ENCODE measurements at places on chromosomes 11 and 22.

DNA sequence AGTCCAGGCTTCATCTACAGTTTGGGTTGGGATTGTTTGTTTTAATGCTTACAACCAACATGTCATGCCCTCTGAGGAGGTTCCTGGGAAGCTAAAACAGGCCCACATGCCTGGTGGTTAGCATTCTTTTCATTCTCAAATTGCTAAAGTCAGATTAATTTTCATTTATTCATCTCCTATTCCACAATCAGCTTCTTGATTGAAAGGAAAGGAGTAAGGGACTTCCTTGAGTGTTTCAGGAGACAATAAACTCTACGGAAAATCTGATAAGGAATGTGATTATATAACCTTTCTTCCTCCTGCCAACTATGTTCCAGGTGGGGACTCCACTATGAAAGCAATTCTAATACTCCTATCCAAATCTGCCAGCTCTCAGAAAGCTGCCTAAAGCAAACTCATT lies 30.8 kb downstream of the MRTFA start:
- no peak for DNase-seq

GRCh38 chr11:36750349-36750748 lies 152.3 kb upstream of the RAG2 start:
- no peak for DNase-seq

GRCh38 chr22:17302616-17303015 lies 66.6 kb upstream of the CECR2 start:
- DNase-seq, result no peak

DNA sequence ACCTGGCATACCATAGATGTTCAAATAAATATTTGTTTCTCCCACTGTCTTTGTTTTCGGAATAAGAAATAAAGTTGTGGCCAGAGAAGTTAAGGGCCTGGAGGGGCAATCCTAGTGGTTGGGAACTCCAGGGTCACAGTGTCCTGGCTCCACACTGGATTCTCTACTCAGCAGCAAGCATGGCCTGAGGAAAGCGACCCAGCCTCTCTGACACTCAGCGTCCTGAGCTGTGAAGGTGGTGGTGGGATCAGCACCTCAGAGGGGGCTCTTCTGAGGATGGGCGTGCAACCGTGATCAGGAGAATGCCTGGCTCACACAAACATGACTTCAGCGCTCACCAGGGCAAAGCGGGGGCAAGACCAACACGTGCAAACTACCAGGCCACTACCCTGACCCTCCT lies 59.9 kb downstream of the LARGE1 start:
- no peak for DNase-seq

- no peak for DNase-seq
Observed at GRCh38 chr22:46452195-46453005, 85.0 kb downstream of the CELSR1 start.

- no peak for DNase-seq
Observed at GRCh38 chr22:43000441-43001175, 14.3 kb downstream of the PACSIN2 start.

- DNase-seq, result no peak
Observed at GRCh38 chr11:4983841-4984240, 10.8 kb upstream of the OR51L1 start.

DNA sequence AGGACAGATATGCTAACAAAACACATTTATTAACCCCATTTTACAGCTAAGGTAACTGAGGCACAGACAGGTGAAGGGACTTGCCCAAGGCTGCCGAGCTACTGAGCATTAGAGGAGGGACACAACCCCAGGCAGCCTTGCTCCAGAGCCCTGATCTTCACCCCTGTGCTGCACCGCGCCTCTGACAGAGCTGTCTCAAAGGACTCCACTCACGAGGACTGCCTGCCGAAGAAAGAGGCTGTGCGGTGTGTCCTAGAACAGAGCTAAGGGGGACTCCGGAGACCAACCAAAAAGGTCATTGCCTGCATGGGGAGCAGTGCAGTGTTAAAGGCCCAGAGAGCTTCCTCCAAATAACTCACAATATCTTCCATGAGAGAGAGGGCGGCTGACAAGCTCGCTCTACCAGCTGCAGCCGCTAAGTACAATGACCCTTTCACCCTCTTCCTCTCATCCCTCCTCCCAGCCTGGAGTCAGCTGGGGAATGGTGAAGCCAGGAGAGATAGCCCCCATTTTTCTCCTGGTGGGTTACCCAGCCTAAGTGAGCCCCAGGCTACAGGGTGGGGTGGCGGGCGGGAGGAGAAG lies 119.2 kb downstream of the DSCAML1 start:
- no peak for DNase-seq

- no peak for DNase-seq
Observed at GRCh38 chr11:82577246-82577645, 156.4 kb downstream of the FAM181B start.

GRCh38 chr11:19437760-19438159 lies 197.0 kb upstream of the E2F8 start:
- DNase-seq, result no peak

GRCh38 chr11:69636512-69637197 lies 4.3 kb upstream of the CCND1 start:
- no peak for DNase-seq

DNA sequence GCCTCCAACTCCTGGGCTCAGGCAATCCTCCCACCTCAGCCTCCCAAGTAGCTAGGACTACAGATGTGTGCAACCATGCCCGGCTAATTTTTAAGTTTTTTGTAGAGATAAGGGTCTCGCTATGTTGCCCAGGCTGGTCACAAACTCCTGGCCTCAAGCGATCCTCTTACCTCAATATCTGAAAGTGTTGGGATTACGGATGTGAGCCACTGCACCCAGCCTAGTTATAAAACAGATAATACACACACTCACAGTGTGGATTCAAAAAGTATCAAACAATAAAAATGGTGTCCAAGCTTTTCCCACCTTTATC lies 377 bp upstream of the CCDC188 start:
- no peak for DNase-seq

- DNase-seq, result no peak
Observed at GRCh38 chr22:22078329-22078728, 95.7 kb upstream of the TOP3B start.

GRCh38 chr11:73221451-73221850 lies 3.4 kb downstream of the P2RY2 start:
- DNase-seq, result no peak

GRCh38 chr11:81135570-81135969 lies 1598.1 kb downstream of the FAM181B start:
- DNase-seq, result no peak

DNA sequence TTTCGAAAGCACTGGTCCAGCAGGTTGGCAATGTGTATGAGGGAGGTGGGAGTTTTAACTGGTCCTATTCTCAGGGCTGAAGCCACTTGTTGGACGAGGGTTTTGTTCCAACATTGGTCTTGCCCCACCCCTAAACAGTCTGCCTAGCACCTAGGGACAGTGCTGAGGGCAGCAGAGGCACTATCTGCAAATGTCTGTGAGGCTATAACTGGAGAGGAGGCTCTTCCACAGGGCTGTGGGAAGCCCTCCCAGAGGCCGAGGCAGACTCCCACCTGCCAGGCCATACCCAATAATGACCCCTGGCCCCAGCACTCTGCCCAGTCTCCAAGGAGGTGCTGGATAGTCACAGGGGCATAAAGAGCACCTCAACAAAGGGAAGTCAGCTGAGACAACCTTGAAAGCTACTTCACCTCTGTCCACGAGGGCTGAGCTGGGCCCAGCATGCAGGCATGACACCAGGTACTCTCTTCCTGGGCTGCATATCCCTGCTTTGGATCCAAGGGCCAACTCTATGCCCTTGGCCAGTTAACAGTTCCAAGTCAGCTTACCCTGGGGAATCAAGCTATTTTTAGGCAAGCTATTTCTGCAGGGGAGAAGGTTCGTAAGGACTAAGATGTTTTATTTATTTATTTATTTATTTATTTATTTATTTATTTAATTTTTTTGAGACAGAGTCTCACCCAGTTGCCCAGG lies 40.2 kb upstream of the SLC25A1 start:
- no peak for DNase-seq

DNA sequence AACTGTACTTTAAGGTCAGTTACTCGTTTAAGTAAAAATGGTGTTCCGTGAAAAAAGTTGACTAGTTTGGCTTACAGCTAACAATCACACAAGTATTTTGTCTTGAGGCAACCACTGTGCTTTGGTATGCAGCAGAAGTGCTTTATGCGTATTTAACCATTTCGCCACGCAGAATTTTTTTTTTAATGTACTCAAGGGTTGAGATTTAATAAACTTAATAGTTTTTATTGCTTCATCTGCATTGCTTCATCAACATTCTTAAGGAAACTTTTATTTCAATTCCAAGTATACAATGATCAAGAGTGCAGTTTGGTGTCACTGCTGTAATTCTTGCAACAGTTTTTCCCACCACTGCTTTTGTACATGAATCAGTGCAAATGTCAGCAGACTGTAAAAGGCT lies 66.4 kb downstream of the ZNRF3 start:
- DNase-seq, result no peak

DNA sequence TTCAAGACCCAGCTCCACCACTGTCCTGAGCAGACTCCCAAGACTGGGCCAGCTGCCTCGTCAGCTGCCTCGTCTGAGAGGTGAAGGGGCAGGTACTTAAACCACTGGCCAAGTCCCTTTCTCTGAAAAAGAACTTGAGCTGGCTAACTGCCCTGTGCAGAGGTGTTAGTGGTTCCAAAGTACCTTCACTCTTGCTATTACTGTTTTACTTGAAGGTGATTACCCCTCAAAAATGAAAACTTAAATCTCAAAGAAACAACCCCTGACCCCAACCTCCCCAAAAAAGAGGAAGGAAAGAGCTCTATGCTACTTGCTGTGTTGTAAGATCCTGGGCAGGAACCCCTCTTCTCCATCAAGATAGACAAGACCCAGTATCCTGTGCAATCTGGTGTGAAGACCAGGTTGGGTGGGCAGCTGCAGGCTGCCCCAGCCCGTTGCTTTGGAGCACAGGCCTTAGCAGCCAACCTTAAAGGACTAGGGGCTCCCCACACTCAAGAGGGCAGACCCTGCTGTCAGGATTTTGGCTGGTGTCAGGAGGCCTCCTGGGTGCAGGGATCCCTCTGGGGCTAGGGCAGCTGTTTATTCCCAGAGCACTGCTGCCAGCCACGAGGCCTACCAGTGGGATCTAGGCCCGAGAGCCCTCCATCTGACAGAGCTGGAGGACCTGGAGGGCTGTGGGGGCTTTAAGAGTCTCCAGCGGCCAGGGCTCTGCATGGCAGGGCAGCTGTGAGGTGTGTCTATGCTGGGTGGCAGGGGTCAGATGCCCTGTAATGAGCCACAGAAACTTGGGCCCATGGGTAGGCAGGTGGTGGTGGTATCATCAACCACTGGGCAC lies 13.0 kb downstream of the GUCD1 start:
- no peak for DNase-seq

DNA sequence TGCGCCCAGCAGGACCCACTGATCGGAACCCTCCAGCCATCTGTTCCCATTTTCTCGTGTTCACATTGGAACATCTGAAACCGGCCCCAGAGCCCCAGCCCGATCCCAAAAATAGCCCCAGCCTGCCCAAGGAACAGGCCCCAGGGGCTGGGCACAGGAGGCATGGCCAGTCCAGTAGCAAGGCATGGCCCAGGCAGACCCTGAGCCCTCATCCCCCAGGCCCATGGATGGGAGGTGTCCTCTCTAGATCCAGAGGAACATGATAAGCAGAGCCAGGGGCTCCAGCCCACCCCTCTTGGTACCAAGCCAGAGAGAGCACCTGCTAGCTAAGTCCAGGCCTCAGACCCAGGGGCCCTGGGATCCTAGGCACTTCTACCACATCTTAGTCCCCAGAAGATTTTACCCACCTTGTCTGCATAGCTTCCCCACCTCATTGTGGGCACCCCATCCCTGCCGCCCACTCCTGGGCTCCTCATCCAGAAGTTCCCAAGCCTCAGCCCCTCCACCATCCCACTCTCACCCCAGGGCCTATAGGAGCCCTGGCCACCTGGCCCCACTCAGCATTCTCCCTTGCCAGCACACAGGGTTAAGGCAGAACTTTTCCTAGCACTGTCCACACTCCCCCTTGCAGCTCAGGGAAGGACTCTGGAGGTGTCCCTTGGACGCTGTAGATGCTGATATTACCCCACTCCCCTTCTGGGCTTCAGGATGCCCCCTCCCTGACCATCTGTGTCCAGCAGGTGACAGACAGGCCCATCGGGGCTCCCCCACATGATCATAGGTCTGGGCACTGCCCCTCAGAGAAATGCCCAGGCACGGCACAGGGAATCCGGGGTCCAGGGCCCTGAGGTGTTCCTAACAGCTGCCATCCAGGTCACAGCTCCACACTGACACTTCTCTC lies 9.5 kb downstream of the BCL9L start:
- no peak for DNase-seq

DNA sequence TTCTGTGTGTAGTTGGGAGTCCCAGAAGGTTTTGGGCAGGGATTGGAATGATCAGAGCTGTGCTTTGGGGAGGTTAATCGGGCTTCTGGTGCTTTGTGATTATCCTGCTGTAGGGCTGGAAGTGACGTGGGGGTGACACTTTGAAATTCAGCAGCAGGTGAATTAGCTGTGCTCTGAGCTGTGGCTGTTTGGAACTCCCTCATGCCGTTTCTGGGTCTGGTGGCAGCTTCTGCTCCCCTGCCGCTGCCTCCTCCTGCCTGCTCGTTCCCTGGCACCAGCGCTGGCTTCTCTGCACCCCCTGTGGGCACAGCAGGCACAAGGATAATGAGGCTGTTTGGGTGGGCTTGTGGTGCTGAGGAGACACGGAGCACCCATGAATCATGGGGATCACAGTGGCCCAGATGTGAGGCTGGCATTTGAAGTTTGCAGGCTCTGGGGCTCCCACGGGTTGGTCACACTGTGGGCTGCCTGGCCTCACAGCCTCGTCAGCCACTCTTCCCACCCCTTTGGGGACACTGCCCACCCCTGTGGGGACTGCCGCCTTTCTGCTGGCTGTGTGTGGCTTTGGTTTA lies 49.7 kb downstream of the TBC1D22A start:
- DNase-seq, result no peak

- DNase-seq, result no peak
Observed at GRCh38 chr11:112355726-112356125, 95.1 kb upstream of the PLET1 start.

DNA sequence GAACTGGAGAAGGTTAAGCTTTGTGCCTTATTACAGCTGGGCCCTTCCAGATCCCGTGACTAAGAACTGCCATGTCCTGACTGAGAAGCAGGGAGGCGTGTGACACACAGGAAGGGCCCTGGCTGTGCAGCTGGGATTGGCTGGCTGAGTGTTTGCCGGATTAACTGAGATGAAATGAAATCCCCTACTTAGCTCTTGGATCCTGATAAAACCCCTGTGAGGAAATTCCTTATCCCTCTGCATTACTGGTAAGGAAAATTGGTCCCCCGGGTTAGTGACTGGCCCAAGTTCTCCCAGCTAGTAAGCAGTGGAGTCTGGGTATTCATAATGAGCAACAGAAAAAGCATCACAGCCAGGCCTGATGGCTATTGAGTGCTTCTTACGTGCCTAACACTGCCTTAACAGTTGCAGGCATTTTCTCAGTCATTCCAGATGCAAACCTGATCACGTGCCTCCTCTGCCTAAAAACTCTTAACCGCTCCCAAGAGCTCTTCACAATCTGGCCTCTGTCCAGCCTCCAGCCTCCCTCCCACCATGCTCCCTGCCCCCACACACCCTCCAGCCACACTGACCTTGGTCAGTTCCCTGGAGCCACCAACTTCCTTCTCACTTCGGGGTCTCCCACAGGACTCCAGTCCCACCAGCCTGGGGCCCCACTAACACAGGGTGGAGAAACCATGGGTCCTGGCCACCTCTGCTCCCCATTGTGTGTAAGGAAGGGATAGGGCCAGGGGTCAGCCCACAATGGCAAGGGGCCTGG lies 37.8 kb downstream of the ARRB1 start:
- no peak for DNase-seq
